ENCODE measurements at places on chromosomes 5 and 9. TPM values are rescaled to one million over a fixed set of nuclear protein-coding genes. Genes with fewer than 3 reads are reported as not detected.

Gene ALDOB
- total RNA-seq = 0.16 TPM

Gene TMEM215
- total RNA-seq = 1.1 TPM

Gene ABL1
- 25.1 TPM for total RNA-seq

Gene SCGB3A1
- total RNA-seq = not detected

Gene CCDC152
- 12.9 TPM for total RNA-seq

Gene NUP214
- 9.5 TPM for total RNA-seq

Gene OBP2A
- total RNA-seq = not detected

- peak; percentile 64 for DNase-seq
Measured at GRCh38 chr5:134524826-134525682, at the start of gene JADE2. Gene JADE2 (plus strand): TSS chr5:134525670. CDS start chr5:134535858, 10,188 bp downstream.

- DNase-seq = no peak
Measured at GRCh38 chr5:56876327-56876726, 33.1 kb upstream of the SETD9 start.

DNA sequence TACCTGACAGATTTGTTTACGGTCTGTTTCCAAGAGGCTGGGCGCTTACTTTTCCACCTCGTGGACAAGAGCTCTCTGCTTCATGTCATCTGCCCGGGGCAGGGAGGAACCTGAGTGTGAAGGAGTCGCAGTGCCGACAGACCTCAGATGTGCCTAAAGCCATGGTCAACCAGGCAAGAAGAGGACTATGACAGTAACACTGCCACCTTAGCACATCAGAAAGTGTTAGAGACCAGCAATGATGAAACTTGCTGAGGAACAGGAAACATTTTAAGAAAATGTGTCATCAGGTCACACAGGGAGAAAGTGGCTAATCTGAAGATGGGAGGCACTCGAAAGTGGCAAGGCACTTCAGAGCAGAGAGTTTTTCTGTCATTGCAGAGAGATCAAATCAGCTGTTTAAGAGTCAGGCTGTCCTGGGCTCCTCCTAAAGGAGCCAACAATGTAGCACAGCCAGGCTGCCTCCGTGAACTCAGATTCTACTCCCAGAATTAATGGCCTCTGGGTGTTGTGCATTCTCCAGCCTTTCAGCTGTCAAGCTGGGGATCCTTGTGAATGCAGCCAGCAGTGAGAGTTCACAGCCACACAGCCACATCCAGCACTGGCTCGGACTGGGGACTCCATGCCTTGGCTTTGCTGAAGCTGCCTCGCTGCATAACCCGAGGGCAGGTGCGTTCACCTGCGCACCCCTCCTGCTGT is 94.6 kb downstream of the RAPGEF1 start:
- no peak for DNase-seq

GRCh38 chr5:123701511-123702200 is 189.7 kb downstream of the CSNK1G3 start:
- DNase-seq = no peak

- no peak for DNase-seq
Measured at GRCh38 chr5:142839711-142840346, 69.7 kb downstream of the ARHGAP26 start.

GRCh38 chr9:249025-249424 is 34.4 kb downstream of the DOCK8 start:
- no peak for DNase-seq

DNA sequence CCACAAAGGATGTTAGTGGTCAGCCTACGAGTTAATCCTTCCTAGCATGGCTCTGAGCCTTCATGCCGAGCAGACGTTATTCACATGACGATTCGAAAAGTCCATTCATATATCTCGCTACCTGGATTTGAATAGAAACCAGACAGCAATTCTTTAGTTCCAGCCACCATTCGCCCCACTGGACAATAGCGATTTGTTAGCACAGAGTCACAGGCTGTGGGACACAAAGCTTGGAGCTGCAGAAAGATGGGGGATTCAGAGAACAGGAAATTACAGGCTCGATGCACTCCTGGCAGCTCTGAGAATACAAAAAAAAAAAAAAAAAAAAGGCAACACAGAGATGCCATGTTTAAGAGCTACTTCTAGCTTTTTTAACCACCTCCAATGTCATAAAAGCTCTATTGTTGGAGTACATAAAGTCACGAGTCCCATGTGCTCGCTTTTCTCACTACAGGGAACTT is 110.7 kb downstream of the NR6A1 start:
- DNase-seq = peak; percentile 6

- no peak for DNase-seq
Measured at GRCh38 chr5:108561416-108562204, 179.7 kb upstream of the FBXL17 start.

- DNase-seq = no peak
Measured at GRCh38 chr5:176608142-176608705, 1.7 kb downstream of the GPRIN1 start.

DNA sequence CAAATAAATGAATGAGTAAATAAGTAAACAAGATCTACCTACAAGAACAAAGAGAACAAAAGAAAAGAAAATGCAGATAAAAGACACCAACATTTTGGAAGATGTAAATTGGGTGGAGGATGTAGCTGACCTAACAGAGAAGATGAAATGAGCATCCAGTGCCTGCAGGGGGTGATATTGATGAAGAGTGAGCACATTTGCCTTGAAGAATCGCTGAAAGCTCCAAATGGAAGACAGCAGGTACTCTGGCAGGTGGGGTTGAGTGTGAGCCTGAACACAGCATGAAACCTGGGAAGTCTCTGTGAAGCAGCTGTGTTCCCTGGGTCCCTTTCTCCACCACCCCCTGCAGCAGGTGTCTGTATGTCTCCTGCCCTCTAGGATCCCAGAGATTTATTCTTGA is 125.6 kb downstream of the NXNL2 start:
- no peak for DNase-seq

DNA sequence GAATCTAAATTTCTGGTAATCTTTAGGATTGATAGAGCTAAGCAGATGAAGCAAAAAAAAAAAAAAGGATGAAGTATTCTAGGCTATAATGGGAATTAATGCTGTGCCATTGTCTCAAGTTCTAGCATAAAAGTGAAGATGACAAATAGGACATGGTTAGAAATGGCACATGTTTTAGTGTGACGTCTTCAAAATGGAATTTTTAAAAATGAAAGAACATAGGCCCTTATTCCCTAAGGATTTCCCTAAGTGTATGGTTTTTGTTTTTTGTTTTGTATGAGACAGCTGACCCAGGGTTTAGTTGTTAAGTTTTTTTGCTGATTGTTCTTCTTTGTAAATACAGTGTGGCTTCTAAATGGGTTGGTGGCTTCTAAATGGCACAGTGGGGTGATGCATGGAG is 7.1 kb downstream of the TLE4 start:
- DNase-seq = no peak

- no peak for DNase-seq
Measured at GRCh38 chr5:26535215-26535614, 503.2 kb downstream of the CDH9 start.

DNA sequence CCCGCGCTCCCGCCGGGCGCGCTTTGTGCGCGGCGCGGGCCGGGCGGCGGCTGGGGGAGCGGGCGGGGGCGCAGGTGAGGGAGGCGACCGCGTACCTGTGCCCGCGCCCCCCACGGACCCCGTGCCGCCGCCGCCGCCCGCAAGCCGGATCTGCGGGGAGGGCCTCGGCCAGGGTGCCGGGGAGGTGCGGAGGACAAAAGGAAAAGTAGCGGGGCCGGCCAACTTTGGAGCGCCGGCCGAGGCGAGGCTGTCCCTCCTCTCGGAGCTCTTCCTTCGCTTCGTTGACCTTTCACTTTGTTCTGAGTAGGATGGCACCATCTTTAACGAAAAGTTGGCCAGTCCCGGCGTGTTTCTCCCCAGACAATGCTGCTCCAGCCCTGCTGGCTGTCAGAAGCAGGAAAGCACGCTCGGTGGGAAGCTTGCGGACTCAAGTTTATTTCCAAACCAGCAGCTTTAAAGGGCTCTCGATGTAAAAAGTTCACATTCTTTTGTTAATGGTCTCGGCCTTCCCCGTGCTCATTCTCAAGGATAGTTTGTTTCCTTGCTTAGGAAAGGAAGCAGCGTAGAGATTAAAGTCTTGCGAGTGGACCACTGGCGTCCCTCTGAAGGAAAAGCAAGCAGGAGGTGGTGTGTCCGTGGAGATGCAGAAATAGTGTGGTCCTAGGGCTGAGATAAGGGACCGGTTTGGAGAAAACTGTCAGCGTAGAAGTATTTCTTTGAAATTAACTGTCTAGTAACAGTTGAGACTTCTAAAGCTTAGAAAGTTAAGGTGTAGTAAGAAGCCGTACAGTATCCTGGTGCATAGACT is 639 bp downstream of the EHMT1 start:
- no peak for DNase-seq

GRCh38 chr5:39569857-39570256 is 145.1 kb upstream of the DAB2 start:
- DNase-seq = no peak

GRCh38 chr9:127538849-127539258 is 73.2 kb upstream of the STXBP1 start:
- no peak for DNase-seq

DNA sequence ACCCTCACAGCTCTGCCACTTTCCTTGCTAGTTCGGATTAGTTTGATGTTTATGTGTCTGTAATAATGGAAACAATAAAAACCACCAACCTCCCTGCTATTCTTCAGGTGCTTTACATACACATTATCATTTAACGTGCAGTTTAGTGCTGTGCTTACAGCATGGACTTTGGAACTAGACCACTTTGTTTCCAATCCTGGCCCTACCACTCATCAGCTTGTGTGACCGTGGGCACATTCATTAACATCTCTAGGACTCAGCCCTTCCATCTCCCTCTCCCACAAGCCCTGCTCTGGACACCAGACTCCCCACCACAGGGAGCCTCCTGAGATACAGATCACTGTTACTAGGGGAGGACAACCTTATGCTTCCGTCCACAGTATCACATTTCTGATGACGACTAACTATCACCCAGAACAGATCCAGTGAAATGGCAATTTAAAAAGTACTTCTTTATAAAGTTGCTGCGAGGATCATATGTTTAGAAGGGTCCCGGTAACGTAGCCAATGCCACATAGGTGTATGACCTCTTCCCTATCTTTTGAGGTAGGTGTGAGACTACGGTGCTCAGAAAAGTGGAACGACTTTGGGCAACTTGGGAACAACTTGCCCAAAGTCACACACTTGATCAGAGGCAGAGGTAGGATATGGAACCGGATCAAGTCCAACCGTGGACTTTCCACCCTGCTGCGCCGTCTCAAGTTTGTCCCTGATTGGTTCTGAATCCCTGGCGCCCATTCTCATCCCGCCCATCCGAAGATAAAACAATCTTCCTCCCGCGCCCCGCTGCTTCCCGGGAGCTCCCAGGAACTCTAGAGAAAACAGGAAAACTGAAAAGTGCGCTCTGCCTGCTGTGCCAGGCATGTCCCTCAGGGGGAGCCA is 132.4 kb upstream of the NIPBL start:
- DNase-seq = no peak

- no peak for DNase-seq
Measured at GRCh38 chr9:132548751-132549640, 33.4 kb upstream of the BARHL1 start.

GRCh38 chr9:12494411-12494810 is 198.8 kb upstream of the TYRP1 start:
- no peak for DNase-seq

GRCh38 chr5:179727106-179727505 is 5.5 kb upstream of the MAML1 start:
- DNase-seq = no peak

GRCh38 chr5:170201311-170201710 is 31.5 kb upstream of the C5orf58 start:
- DNase-seq = no peak

DNA sequence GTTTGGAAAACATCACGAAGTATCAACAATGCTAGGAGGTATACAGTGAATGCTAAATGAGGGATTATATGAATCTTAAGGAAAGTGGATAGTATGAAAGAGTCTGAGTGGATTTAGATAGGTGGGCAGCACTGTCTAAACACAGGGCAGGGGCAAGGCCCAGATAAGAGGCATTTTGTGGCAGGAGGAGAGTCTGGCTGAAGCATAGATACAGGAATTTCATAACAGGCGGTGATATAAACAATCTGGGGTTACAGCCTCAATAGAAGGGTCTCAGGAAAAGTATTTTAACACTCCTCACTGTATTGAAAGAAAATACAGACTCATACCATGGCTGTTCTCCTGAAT is 96.9 kb downstream of the PLPP1 start:
- no peak for DNase-seq

DNA sequence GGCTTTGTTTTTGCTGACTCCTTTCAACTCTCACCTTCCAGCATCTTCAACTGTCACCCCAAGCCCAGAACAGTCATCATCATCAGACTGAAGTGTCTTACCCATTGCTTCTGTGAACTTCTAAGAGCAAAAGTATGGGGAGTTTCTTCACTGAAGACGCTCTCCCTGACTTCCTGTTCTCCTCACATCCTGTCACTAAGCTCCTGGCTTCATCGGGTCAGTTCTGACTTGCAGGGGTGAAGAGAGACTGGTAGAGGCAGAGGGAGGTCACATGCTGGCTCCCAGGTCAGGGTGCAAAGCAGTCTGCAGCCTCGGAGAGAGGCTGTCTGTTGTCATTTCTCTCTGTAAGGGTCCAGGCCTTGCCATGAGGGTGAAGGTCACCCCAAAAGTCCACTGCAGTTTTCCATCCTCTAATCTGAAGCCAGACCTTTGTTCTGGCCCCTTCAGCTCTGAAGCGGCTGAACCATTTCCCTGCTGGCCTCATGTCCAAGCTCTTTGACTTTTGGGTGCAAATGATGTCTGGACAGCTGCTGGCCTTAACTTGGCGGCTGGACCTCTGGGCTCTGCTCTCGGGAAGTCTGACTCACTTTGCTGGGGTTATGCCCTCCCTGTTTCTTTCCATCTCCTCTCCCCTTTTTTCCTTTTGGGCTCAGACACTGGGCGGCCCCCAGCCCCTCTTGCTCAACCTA is 305.0 kb downstream of the RAB3C start:
- DNase-seq = no peak

GRCh38 chr9:113397203-113397631 is 3.9 kb downstream of the ALAD start:
- no peak for DNase-seq

Measured in occipital lobe (tissue), 3 donors.